ENCODE measurements at places on chromosomes 2 and 18.

GRCh38 chr18:40272630-40273231, 1682.3 kb upstream of the PIK3C3 start:
- DNase-seq, result no peak

DNA sequence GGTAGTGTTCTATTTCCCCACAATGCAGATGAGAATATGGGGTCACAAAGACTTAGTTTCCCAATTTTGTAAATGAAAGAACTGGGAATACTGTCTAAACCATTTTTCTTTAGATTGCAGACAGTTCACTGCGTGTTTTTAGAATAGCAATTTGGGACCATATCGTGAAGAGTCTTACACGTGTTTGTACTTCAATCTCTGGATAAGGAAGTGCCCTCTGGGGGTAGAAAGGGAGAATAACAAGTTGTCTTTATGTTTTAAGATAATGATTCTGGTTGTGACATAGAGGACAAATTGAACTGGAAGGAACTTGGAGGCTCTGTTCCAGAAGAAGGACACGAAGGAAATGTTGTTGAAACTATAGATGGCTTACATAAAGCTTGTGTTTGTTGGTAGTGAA, 457.7 kb downstream of the CBLN2 start:
- no peak for DNase-seq

DNA sequence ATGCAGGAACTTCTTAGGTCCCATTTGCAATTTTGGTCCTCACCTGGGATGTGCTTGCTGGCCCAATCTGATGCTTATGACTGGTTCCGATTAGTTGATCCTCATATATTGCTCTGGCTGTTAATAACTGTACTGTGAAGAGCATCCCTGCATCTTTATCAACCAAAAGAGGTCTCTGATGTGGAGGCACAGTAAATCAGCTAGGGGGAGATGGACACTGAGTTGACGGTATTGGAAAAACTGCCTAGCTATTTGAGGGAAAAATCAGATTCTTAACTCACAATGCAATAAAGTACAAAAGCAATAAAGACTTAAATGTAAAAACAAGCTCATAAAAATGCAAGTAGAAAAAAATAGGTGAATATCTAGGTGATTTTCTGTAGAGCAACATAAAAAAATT, 188.0 kb upstream of the TCF4 start:
- DNase-seq, result no peak

- no peak for DNase-seq
These were observed 165.5 kb downstream of the L3MBTL4 start for GRCh38 chr18:6249170-6249569.
